ENCODE measurements at places on chromosomes 5 and 9.

GRCh38 chr5:177005619-177006264 is 837 bp downstream of the UIMC1 start:
- DNase-seq = peak; percentile 62

DNA sequence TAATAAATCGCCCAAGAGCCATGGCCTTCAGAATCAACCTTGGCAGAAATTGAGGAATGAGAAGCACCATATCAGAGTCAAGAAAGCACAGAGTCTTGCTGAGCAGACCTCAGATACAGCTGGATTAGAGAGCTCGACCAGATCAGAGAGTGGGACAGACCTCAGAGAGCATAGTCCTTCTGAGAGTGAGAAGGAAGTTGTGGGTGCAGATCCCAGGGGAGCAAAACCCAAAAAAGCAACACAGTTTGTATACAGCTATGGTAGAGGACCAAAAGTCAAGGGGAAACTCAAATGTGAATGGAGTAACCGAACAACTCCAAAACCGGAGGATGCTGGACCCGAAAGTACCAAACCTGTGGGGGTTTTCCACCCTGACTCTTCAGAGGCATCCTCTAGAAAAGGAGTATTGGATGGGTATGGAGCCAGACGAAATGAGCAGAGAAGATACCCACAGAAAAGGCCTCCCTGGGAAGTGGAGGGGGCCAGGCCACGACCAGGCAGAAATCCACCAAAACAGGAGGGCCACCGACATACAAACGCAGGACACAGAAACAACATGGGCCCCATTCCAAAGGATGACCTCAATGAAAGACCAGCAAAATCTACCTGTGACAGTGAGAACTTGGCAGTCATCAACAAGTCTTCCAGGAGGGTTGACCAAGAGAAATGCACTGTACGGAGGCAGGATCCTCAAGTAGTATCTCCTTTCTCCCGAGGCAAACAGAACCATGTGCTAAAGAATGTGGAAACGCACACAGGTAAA is 4.5 kb downstream of the NFX1 start:
- DNase-seq = no peak

- no peak for DNase-seq
Observed at GRCh38 chr5:27476356-27476988, 438.1 kb upstream of the CDH9 start.

- DNase-seq = no peak
Observed at GRCh38 chr5:65544473-65544872, 18.5 kb downstream of the CENPK start.

GRCh38 chr5:104702212-104702611 is 1139.6 kb upstream of the NUDT12 start:
- DNase-seq = no peak

- DNase-seq = no peak
Observed at GRCh38 chr5:53446908-53447307, 33.5 kb upstream of the FST start.

- DNase-seq = no peak
Observed at GRCh38 chr5:33583332-33583731, 142.6 kb downstream of the TARS1 start.

- no peak for DNase-seq
Observed at GRCh38 chr5:179119415-179120170, 59.4 kb downstream of the ZNF354C start.

GRCh38 chr5:196350-196749 is 5.1 kb downstream of the LRRC14B start:
- no peak for DNase-seq

GRCh38 chr5:133480366-133480765 is 132.0 kb downstream of the FSTL4 start:
- no peak for DNase-seq

All from stimulated activated CD4-positive, alpha-beta T cell treated with anti-CD3 and anti-CD28 coated beads, Interleukin-2, amount 100 ng/mL, for 4 hours (primary cell).